ENCODE measurements at places on chromosomes 1 and 21.

DNA sequence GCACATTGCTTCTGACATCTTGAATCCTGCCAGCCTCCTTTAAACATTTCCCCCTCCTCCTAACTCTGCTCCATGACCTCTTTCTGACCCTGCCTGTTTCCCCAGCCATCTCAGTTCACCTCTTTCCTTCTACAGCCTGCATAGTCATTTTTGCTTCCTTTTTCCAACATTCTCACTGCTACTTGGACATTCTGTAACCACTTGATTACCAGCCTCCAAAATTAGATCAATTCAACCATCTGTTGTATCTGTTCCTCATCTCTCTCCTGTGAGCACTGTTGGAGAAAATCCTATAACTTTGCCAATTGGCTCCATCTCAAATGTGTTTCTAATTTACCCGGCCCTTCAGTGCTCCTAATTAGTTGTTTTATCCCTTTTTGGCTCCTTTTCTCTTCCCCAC lies 27.5 kb upstream of the GPR88 start:
- DNase-seq: no peak

DNA sequence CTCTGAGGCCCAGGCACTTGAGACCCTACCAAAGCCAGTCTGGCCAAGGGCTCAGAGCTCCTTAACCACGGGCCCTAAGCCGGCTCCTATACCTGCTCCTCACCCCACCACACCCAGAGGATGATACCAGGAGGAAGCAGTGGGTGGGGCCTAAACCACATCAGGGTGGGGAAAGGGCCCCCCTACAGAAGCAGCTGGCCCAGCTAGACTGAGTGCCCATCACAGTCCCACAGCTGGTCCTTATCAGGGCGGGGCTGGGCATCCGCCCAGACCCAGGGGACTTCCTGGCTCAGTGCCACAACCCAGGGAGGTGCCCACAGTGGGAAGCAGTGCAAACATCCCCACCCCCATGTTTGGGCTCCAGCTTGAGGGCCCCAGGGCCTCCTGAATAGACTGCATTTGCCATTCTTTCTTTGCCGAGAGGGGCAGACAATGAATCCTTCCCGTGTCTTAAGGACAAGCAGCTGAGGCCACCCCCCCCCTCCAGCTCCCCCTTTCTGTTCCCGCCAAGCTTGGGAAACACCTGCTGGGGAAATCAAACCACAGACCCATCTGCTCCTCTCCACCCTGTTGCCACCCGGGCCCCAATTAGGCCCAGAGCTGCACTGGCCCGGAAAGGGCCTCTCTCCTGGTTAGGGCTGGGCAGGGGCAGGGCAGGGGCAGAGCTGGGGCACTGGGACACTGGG lies 6.2 kb downstream of the E2F2 start:
- peak; percentile 26 for DNase-seq

DNA sequence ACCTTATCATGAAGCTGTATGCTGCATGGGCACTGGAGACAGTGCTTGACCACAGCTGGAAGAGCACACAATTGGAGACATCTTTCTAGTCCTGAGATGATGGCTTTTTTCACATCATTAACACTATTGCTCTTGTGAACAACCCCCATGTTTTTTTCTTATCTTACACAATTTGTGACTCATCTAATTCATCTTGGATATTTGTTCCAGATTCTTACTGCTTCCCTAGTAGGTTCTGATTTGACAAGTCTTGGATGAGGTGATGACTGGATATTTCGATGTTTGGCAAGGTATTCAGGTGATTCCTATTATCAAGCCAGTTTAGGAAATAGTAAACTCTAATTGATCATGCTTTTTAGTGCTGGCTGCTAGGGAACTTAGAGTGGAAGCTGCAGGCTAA lies 23.7 kb downstream of the HLX start:
- DNase-seq: no peak

DNA sequence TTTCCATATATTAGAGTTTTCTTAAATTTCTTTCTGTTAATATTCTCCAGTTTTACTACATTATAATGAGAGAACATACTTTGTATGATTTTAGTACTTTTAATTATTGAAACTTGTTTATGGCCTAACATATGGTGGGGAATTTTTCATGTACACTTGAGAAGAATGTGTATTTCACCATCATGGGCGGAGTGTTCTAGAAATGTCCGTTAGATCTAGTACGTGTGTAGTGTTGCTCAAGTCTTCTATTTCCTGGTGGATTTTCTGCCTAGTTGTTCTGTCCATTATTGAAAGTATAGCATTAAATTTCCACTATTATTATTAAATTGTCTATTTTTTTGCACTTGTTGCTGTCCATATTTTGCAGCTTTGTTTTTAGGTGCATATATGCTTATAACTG lies 64.0 kb upstream of the RGS21 start:
- DNase-seq: no peak

- DNase-seq: peak; percentile 36
These were observed 64.1 kb upstream of the NTPCR start for GRCh38 chr1:232886271-232886670.

Data from neural progenitor cell (in vitro differentiated cells).